Inflammatory macrophage treated with lipopolysaccharide for 1 hour (primary cell): ENCODE measurements at places on chromosomes 1 and 21.
A peak's percentile ranks its signal among the peaks of the same experiment; 100 is the strongest.

- DNase-seq, result no peak
Measured at GRCh38 chr1:152145769-152146168, 13.3 kb downstream of the RPTN start.

GRCh38 chr1:109763646-109764415 lies at the start of gene EPS8L3:
TSS of gene EPS8L3 (minus strand) at chr1:109763923. CDS start at chr1:109761749, 2,174 bp downstream.
- no peak for DNase-seq

- peak; percentile 40 for DNase-seq
Measured at GRCh38 chr1:110515891-110516290, 3.1 kb downstream of the KCNA10 start.

DNA sequence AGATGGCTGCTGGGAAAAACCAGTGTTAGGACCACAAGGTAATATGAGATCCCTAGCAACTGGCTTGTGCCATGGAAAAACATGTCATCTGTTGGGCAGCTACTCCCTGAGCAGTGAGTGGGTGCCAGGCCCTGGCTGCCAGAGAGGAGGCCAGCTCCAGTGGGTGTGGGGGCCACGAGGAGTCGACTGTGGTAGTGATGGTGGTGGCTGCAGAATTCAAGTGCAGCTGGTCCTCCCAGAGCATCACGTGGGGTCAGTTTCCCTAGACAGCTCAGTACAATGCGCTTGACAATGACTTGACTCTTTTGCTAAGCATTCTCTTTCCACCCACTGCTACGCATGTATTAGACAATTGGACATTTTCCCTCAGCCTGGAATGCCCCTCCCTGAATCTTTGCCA lies 14.5 kb upstream of the CDC42 start:
- DNase-seq, result peak; percentile 78

DNA sequence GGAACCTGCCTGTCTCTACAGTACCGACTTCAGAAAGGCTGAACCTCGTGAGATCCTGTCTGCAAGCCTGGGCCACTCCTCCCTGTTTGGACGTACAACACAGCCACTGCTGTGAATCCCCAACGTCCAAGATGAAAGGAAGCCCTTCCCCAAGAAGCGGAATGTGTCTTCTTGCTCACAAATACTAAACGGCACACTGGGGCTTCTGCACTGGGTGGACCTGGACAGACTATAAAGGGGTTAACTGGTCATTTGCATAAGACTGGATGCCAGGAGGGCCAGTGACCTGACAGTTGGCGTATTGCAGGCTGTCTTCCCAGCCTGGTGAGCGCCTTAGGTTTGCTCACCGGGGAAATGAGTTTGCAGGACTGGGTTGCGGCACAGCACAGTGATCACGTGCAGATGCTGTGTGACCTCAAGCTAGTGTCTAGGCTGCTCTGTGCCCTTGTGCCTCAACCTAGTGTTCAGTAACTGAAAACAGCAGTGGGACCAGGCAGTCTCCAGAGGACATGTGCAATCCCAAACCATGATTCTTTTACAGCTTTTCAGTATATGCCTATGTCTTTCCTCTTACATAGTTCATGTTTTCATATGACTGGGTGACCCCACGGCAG lies 19.5 kb upstream of the AJAP1 start:
- DNase-seq, result no peak

DNA sequence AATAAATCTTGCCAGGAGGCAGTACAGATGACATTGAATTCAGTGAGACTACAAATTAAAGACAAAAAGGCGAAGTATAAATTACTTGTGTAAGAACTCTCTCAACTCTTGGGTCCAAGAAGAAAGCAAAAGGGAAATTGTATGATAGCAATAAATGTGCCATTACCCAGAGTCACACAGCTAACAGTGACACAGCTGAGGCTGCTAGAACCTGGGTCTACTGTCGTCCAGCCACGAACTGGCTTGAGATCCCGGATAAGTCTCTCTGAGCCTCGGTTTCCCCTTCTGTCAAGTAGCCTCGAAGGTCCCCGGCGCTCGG lies 362 bp upstream of the ROR1 start:
- no peak for DNase-seq

DNA sequence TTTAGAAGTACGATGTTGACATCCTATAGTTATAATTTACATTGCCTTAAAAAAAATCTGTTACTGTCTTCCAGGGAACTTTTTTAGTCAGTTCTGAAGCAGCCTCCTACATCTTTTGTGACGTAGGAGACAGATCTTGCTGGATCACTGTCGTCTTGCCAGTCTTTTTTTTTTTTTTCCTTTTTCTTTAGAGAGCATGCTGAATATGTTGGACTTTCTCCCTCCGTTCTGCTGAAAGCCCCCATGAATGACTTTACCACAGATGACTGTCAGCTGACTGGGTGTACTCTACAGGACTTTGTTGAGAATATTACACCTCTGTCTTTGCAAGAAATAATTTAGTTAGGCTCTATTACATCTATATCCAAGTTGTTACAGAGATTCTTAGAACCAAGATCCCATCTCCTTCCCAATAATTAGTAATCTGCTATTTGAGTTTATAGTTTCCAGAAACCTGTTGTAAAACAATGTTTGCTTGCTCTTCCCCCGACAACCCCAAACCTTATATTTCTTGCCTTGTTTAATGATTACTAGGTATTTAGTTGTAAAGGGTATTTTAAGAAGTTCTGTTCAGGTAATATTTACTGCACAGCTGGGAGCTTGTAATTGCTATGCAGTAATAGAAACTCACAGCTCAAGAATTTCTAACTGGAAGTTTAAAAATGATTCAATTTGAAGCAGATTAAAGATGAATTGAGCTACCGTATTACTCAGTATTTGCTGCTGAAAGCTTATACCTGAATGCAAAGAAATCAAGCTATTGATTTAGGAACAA lies 61.8 kb downstream of the RASAL2 start:
- no peak for DNase-seq

GRCh38 chr1:36232212-36233095 lies 8.2 kb downstream of the THRAP3 start:
- DNase-seq, result no peak

DNA sequence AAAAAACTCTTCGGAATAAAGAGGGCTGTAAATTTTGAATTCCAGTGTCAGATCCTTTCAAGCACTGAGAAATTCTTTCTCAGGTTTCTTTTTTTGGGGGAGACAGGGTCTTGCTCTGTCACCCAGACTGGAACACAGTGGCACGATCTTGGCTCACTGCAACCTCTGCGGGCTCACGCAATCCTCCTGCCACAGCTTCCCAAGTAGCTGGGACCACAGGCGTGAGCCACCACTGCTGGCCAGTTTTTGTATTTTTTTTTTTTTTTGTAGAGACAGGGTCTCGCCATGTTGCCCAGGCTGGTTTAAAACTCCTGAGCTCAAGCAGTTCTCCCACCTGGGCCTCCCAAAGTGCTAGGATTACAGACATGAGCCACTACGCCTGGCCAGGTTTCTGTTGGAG lies 34.8 kb upstream of the EPHA8 start:
- no peak for DNase-seq
